ENCODE measurements at places on chromosomes 11 and 22.

GRCh38 chr22:48772286-48772907 is 1055.3 kb downstream of the BRD1 start:
- DNase-seq: no peak

- no peak for DNase-seq
These were observed 52.0 kb downstream of the KCNJ1 start for GRCh38 chr11:128814856-128815705.

- DNase-seq: no peak
These were observed 39.6 kb downstream of the PAMR1 start for GRCh38 chr11:35485656-35486322.

- no peak for DNase-seq
These were observed 66.9 kb downstream of the NFAM1 start for GRCh38 chr22:42365111-42365865.

DNA sequence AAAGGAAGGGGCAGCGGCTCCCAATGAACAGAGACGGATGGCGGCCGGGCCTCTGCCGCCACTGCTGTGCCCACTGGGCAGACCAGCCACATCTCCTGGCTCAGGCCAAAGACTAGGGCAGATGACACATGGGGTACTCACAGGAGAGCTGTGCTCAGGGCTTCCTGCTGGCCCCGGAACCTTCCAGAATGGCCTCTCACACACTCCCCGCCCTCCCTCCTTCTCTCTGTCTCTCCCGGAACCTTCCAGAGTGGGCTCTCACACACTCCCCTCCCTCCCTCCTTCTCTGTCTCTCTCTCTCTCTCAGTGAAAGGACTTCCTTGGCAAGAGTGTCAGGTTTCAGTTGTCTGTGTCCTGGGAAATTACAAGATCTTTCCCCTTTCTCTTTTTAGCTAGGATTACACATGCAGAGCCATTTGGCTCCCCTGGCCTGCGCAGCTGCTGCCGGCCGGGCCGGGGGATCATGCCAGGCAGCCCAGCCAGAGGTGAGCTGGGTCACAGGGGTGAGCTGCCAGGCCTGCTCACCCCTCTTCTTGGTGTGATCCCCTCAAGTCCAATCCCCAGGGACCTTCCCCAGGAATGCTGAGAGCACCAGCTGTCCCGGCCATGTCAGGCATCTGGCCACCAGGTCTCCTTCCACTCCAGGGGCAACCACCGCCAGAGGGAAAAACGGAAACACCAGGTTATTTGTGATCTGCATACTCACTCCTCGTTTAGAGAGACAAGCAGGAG is 45.3 kb upstream of the ADA2 start:
- no peak for DNase-seq

DNA sequence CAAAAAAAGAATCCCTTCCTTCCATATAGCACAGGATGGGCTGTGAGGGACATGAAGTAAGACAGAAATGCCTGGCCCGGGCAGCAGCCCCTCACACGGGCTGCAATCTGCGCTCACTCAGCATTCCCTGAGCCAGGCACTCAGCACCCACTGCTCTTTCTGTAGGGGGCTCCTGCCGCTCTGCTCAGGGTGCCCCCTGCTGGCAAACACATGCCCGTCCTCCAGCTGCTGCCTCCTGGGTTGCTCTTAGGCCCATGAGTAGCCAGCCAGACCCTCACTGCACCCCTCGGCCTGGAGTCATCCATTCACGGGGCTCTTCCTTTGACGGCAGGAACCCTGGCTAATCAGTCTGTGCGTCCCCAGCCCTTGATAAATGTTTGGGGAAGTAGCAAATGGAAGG is 6.9 kb downstream of the MCAT start:
- DNase-seq: no peak

DNA sequence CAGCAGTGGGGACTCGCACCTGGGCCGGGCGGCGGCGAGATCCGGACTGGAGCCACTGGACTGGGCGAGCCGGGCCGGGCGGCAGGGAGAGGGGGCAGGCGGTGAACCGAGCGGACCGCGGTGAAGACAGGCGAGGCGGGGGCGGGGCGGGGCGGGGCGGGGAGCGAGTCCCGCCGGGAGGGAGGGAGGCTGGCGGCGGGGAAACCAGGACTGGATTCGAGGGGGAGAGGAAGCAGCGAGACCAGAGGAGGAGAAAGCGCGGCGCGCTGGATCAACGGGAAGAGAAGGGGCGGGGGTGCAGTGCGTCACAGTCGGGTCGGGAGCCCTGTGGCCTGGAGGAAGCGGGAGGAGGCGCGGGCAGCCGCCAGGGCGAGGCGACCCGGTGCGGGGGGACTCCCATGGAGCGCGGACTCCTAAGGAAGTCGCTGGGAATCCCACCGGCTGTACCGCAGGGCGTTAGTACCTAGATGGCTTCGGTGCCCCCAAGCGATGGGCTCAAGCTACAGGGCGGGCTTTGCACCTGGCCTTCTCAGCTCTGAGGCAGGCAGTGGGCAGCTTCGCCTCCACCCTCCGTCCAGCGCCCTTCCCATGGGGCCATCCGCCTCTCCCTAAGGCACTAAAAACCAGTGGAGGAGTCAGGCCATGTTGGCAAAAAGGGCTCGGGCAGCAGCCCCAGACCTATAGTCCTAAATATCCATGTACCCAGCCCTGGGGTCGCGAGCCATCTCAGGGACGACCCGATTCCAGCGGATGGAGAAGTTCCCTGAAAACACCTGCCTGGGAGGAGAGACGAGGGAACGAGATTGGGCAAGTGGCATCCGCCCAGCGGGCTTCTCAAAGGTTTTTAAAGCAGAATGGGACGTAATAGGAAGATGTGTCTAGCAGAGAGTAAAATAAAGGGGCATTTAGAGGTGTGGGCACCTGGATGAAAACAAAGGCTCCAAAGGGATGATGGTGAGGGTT is at the start of gene TMEM121B:
TSS of gene TMEM121B (minus strand) at position 128 of the 963 bp plus-strand sequence. CDS start 233 bp downstream, outside the sequence.
- no peak for DNase-seq

GRCh38 chr22:30268331-30268730 is 1.7 kb upstream of the OSM start:
- DNase-seq: no peak

DNA sequence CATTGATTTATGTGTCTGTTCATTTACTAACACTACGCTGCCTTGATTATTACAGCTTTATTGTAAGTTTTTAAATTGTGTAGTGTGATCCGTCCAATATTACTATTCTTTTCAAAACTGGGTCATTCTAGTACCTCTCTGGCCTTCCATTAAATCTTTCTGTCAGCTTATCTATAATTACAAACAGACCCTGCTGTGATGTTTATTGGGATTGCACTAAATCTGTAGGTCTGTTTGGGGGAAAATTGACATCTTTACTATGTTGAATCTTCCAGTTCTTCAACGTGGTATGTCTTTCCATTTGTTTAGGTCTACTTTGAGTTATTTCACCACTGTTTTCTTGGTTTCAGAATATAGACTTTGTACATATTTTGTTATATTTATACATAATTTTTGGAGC is 15.6 kb downstream of the CABIN1 start:
- no peak for DNase-seq

GRCh38 chr11:72584293-72584938 is 89.8 kb downstream of the PDE2A start:
- DNase-seq: no peak

- DNase-seq: no peak
These were observed 45.8 kb downstream of the LRFN4 start for GRCh38 chr11:66902486-66903177.

GRCh38 chr11:70733327-70734325 is 335.3 kb downstream of the CTTN start:
- no peak for DNase-seq

DNA sequence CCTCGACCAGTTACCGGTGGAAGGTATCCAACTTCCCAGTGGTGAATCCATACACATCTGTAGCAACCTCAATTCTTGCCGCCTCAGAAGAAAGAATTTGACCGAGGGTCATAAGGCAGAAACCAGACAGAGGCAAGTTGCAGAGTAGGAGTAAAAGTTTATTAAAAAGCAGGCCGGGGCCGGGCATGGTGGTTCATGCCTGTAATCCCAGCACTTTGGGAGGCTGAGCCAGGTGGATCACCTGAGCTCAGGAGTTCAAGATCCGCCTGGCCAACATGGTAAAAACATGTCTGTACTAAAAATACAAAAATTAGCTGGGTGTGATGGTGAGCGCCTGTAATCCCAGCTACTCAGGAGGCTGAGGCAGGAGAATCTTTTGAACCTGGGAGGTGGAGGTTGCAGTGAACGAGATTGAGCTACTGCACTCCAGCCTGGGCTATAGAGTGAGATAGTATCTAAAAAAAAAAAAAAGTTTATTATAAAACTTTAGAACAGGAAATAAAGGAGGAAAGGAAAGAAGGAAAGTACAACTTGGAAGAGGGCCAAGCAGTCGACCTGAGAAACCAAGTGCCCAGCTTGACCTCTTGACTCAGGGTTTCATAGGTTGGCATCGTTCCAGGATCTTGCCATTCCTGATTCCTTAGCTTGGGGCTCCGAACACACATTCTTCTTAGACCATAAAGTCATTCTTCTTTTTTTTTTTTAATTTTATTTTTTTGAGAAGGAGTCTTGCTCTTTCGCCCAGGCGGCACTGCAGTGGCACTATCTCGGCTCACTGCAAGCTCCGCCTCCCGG is 27.8 kb downstream of the RGL4 start:
- DNase-seq: no peak

DNA sequence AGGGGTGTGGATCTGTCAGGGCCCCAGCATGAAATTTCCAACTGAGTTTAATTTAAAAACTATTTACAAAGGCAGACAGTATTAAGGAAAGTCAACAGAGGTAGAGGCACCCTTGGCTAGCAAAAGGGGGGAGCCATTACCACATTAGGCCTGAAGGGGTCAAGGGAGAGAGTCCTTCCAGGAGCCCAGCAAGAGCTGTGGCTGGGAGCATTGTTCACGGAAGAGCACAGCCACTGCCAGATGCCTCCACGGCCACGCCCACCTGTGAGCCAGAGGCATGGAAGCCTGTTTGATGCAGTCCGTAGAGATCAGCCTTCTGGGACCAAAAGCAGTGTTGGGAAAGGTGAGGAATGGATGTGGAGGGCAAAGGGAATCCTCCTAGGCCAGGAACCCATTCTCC is 102.6 kb downstream of the GALNT18 start:
- no peak for DNase-seq

DNA sequence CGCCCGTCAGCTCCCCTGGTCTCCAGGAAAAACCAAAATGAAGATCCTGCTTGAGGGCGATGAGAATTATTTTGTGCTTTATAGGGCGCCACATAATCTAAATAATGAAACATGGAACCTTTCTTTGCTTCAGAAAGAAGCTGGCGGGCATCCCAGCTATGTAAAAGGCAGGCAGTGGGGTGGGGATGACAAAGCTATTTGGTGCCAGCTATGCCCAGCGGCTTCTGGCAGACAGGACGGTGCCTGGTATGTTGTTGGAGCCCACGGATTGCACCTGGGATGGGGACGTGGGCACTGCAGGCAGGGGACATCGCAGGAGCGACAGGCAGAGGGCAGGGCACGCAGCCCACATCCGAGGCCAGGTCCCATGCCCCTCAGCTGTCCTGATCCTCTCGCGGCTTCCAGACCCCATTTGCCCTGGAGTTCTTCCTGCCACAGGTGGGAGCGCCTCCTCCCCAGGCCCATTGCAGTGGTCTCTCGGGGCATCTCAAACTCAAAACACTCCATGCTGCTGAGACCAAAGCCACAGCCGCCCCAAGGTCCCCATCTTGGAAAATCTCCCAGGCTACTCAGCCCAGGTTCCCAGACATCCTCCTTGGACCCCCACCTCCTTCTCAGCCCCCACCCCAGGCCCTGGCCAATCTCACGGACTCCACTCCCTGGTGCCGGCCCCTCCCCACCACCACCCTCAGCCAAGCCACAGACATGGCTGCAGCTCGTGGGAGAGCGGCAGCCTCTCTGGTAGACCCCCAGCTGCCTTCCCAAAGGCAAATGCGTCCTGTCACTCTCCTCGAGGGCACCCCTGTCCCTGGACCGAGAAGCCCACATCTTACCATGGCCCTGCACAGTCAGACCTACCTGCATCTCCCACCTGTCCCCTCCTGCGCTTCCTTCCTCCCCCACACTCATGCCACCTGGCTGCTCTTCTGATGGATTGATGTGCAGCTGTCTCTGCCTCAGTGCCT is 45.7 kb downstream of the SHISAL1 start:
- DNase-seq: no peak

DNA sequence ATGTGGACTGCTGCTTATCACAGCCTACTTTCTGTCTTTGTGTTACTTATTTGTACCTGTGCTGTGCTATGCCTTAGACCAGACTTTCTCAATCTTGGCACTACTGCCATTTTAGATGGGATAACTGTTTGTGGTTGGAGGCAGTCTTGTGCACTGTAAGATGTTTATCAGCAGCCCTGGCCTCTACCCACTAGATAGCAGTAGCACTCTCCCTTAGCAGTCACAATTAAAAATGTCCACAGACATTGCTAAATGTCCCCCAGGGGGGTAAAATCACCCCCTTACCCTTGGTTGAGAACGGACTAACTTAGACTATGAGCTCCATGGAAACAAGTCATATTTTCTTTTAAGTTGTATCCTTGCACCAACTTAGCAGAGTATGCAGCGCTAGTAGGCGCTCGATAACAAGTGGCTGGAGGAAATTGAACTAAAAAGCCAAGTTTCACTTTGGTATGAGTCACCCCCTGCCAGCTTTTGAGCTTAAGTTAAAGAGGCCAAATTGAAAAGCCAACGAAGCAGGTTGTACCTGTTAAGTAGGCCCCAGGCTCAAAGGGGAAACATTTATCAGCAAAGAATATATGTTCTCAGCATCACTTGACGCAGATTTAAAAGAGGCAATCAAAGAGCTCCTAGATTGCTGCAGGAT is 304.8 kb upstream of the SORL1-AS1 start:
- DNase-seq: no peak

- DNase-seq: no peak
These were observed 14.8 kb upstream of the MAML2 start for GRCh38 chr11:96357794-96358193.

GRCh38 chr11:124535552-124536232 is 7.8 kb downstream of the OR8B12 start:
- DNase-seq: no peak

All from cortex of kidney (tissue), 1 donor.